ENCODE measurements at places on chromosomes 6 and 20.

DNA sequence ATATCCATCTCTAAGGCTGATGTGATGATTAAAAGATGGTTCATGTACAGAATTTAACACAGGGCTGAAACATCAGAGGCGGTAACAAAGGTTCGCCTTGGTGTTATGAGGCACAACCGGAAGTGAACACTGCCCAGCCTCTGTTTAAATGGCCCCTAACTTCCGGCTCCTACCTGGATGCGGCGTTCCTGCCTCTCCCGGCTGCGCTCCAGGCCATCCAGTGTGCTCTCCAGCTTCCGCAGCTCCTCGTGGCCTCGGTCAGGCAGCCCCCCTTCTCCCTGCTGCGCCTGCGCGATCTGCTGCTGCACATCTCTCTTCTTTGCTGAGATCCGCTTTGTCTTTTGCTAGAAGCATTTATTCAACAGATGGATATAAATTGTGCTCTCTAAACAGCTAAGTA lies 195.3 kb downstream of the SYNE1 start:
- no peak for DNase-seq

DNA sequence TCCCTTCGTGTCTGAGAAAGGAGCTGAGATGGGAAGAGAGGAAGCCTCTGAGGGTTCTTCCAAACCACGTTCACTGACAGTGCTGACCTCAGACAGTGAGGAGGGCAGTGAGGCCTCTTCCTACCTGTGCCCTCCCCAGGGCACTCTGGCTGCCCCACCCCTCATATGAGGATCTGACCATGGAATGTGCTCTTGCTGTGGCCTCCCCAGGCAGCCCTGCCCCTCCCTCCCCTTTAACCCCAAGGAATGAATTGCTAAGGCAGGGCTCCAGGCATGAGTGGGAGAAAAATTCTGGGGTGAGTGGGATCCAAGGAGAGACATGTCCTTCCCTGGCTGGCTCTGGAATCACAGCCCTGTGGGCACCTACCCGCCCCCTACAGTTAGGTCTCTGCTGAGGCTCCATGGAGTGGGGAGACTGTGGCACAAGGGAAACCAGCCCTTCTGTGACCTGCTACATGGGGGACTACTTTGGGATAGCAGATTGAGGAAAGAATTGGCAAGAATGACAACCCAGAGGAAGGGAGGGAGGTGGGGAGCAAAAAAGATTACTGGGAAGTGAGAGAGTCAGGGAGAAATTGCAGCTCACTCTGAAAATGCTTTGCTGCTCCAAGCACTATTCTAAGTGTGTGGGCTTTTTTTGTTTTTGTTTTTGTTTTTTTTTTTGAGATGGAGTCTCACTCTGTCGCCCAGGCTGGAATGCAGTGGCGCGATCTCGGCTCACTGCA lies 29.4 kb downstream of the TNXB start:
- DNase-seq = no peak

DNA sequence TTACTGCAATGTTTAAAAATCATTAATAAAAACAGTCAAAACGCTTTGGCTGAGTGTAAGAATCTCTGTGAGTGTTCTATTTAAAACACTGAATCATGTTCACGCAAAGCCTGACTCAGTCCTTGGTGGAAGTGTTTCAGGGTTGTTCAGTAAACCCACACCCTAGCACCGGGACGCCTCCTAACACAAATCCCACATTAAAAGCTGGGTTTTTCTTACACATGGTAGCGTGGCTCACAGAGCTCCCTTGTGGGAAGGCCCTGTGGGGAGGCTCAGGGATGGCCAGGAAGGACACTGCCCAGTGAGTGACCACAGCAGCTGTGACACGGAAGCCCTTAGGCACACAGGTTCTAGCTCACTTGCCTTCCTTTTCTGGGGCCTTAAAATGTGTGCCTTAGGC lies 80.2 kb downstream of the GMPR start:
- DNase-seq = no peak

DNA sequence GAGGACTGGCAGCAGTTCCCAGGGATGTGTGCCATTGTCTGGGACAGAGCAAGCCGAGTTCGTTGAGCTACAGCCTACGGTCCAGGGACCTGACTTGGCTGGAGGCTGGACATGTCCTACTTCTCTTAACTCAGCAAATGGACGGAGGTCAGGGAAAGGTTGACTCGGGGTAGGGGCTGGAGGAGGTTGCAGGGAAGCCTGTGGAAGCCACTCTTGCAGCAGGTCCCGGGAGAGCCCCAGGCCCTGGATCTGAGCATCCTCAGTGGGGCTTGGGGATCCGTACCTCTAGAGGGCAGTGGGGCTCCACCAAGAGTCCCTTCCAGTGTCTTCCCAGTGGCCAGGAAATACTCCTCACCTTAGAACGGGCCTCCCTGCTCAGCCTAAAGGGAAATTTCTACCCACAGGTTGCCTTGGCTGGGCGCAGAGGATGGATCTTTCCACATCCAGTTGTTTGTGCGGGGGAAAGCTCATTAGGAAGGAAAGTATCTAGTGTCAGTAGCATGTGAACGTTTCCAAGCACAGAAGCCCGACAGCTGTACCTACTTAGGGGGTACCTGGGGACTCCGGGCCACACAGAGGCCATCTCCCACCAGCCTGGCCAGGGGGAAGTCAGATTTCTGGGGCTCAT lies 170.2 kb downstream of the NFATC2 start:
- peak; percentile 65 for DNase-seq
